RKO (cell line): ENCODE measurements at places on chromosomes 7 and 10.

DNA sequence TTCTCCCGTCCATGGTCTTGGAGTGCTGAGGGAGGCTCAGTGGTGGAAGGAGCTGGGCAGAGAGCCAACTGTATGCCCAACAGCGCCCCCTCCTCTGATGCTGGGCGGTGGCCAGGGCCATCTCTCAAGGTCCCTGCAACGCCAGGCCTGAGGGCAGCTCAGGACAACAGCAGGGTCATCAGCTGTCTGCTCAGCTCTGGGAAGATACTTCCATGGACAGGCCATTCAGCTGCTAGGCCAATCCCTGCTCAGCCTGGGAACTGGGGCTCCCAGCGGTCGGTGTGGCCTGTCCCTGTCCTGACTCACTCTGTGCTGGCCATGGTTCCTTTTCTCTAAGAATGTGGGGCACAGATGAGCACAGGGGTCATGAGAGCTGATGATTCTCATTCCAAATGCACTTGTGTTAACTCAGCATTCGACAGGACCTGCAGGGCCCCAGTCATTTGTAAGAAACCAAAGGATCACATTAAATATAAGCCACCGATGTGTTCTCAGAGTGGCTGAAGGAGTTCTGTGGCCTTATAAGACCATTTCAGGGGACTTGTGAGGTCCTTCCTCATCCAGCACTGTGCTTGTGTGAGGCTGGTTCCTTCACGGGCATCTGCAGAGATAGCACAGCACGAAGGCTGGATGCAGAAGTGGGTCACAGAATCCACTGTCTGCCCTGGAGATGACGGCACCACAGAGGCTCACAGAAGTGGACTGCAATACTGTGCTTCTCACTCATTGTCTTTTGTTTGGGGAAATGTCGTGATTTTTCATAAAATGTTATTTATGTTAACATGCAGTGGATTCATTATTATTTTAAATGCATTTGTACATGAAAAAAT is 73.0 kb downstream of the ADCY1 start:
- DNase-seq = no peak

GRCh38 chr10:84668186-84668763 is 339.9 kb downstream of the CCSER2 start:
- no peak for DNase-seq

DNA sequence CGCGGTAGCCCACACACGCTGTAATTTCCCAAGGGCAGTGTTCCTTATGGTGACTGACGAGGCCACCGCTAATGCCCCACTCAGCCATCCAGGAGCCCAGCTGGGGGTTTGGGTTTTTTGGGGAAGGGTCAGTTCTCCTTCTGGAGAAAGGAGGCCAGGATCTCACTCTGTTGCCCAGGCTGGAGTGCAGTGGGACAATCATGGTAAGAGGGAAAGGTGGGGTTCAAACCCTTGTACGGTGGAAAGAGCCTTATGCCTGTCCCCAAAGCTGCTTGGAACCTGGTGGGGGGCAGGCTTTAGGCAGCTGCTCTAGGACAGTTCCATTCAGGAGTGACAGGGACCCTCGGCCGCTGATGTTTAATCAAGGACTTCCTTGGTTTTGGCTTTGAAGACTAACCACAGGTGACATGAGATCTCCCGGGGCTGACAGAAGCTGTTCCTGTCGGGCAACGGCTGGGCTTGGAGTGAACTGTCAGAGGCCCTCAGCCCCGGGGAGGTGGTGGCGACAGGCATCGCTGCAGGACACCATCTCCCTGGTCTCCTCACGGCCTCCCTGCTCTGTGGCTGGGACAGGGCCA is 84.5 kb downstream of the CARD11 start:
- no peak for DNase-seq

DNA sequence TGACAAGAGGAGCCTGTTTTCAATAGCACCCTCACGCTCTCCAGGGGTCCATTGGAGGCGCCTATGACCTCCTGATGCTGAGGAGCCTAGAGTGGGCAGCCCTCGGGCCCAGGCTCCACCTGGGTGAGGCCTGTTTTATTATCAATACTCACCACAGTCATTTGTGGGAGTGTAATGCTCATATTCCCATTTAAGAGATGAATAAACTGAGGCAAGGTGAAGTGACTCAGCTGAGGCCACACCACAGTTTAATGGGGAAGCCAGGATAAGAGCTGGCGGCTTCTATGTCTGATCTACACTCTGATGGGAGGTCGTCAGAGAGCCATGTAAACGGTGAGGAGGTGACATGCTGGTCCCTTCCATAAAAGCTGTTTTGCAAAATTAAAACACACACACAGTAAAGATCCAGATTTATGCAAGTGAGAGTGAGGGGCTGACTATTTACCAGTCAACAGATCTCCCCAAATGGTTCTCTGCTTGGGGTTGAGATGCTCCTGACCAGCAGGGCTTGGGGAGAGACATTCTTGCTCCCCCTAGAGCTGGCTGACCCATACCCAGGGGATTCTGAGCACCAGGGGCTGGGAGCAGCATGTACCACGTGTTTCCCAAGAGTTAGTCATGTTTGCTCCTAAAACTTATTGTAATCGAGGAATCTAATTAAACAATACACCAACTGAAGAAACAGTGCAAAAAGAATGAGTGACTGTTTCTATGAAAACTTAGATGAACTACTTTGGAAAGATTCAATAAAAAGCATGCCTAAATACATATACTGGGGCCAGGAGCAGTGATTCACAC is 81.0 kb upstream of the INSIG1 start:
- no peak for DNase-seq

DNA sequence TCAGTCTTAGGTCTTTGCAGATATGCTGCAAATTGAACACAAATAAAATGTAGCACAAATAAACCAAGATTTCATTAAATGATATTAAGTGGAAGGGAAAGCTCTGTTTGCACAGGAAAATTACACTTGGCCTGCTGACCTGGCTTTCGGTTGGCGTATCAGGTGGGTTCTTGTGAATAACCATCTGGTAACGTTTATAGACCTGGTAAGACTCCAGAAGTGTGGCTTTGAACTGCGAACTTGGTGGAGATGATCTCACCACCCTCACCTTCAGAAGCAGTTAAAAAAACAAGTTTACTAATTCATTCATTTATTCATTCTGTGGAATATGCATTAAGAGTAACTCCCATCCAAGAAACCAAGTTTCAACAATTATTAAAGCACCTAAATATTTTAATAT is 28.1 kb downstream of the ATE1 start:
- DNase-seq = no peak

GRCh38 chr10:122102146-122102868 is 113.3 kb downstream of the TACC2 start:
- DNase-seq = no peak

GRCh38 chr10:78959924-78960285 is 108.9 kb upstream of the ZMIZ1 start:
- DNase-seq = no peak

DNA sequence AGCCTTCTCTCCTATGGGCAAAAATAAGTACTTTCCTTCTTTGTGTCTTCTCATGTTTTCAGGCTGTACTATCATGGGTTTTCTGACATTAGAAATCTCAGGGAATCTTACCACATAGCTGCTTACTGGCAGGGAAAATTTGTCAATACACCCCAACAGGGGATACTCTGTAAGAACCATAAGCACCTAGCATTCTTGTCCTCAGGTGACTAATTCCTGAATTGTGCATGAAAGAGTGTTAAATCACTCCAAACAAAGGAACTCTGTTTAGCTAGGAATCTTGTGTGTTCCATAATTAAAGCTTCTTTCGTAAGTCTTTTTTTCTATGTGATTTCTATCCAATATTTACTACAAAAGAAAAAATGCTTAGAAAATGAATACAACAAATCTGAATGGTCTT is 206.7 kb upstream of the POT1 start:
- no peak for DNase-seq

- DNase-seq = peak; percentile 78
Measured at GRCh38 chr10:119207713-119208552, 562 bp downstream of the GRK5 start.

GRCh38 chr10:113304726-113305125 is 248.1 kb upstream of the HABP2 start:
- DNase-seq = no peak

DNA sequence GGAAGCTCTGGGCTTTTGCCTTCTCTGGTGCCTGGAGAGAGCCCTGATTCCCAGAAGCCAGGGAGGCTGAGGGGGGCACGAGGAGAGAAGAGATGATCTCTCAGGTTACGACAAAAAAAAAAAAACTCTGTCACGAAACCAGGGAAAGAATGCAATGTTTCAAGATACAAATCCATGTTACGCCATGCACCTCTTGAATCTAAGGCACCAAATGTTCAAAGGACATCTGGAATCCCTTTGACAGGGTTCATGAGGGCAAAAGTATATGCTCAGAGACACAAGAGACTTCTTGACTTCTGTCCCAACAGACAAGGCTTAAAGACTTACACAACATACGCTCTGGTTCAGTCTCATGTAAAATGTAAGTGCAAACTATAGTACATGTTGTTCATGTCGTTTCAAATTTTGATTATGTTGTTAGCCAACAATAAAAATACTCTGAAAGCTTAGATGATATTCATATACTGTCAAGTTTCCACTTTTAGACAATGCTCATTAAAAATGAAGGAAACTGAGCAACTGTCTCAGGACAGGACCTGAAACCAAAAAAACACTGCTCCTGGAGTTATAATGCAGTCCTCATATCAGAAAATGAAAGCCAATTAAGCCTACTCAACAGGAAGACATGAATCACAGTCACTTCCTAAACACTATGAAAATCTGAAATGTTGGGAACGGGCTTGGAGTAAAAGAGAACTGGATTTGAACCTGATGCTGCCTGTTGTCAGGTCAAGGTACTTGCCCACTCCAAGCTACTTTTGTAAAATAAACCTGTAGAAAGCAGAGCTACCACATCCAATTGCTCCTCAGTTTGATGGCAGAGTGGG is 72.3 kb downstream of the CHCHD3 start:
- no peak for DNase-seq

DNA sequence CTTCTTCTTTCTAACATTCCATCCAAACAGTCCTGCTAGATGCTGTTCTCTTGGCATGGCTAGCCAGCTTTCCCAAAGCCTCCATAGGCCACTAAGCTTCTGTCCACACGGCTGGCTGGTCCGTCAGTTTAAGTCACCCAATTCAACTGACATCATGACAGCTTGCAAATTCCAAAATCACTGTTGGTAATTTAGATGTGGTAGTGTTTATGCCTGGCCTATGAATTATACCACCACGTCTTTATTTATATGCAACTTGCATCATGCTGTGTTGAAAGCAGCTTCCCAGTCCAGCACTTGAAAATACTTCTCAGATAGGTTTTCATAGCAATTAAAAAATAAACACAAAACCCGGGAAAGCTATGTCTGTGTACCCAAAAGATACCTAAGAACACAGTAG is 2.2 kb upstream of the VIM start:
- DNase-seq = no peak

DNA sequence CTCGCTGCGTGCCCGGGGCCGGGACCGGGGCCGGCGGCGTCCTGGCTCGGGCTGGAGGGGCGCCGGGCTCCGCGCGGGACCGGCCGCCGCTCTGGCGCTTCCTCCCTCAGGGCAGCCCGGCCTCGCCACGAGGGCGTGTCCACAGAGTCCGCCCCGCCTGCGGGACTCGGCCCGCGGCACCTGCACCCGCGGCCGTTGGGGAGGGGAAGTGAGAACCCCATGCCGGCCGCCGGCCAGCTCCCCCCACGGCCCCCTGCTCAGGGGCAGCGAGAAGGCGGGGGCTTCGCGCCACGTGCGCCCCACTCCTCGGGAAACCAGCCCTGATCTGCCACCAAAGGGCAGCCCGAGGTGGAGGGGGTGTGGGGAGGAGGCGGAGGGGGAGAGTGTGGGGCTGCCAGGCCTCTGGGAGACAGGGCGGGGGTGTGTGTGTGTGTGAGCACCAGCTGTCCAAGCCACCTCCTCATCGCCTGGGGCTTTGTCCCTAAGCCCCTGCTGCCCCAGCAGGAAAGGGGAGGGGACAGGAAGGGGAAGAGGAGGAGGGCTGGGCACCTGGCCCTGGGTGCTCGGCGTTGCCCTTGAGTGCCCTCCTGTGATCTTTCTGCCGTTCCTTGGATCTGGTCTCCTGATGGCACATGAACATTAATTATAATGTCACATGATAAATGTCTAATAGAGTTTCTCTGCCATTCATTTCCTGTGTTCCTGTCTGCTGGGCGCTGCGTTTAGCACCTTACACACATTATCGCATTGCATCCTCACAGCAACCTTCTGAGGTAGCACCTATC is at the start of gene PIK3AP1:
Gene PIK3AP1, minus strand, starts transcription at position 93 of the 785 bp plus-strand sequence. CDS start 120 bp downstream, outside the sequence.
- peak; percentile 55 for DNase-seq

GRCh38 chr7:18597754-18598153 is 102.2 kb downstream of the HDAC9 start:
- no peak for DNase-seq

GRCh38 chr7:157693521-157694375 is 356.9 kb downstream of the DNAJB6 start:
- DNase-seq = no peak

DNA sequence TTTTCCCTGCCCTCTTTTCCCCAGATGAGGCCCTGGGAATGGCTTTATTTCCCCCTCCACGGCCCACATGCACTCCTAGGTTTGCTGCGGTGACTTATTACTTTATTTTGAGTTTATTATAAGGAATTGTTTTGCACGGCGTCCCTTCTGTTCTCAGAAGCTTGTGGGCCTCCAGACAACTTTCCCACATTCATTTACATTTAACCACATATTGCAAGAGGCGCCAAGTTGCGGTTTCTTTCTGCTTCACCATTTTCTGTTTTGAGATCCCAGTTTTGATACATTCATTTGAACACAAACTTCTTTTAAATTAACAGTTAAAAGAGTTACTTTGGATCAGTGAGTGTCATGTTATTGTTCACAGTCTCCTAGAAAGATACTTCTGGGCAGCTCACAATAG is 532.5 kb upstream of the MGMT start:
- no peak for DNase-seq

DNA sequence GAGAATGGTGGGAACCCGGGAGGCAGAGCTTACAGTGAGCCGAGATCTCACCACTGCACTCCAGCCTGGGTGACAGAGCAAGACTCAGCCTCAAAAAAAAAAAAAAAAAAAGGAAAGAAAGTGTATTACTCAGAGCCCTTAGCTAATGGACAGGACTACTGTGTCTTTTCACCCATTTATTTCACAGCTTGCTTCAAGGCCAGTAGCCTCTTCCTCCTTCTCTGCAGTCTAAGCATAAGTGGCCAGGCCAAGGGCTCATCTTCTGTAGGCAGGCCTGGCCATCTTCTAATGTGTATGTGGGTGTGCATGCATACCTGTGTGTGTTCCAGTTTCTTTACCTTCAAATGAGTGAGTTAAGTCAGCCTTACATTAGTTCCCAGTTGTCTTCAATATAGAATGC is 94.8 kb upstream of the GDF10 start:
- no peak for DNase-seq

DNA sequence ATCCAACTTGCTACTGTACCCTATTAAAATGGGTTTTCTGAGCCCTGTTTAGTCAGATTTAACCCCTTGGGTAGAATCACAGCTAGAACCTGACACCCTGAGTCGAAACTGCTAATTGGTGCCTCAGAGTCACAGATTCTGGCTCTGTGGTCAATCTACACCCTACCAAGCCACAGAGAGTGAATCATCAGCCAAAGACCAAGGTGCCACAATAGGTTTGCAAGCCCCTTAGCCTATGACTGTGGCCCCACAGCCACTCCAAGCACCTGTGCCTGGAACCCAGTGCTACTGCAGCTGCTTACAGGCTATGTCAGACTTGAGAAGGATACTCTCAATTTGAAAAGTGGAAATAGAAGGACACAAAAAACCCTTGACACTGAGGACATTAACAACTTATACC is 202.8 kb upstream of the KCND2 start:
- DNase-seq = no peak

- DNase-seq = no peak
Measured at GRCh38 chr10:114615600-114616007, 42.5 kb downstream of the ABLIM1 start.

GRCh38 chr7:148906707-148907498 is 22.8 kb upstream of the EZH2 start:
- DNase-seq = no peak
